ENCODE measurements at places on chromosomes 3 and 15.

- DNase-seq: no peak
Observed at GRCh38 chr3:88795503-88795902, 311.9 kb upstream of the EPHA3 start.

GRCh38 chr15:61828008-61828407 is 232.2 kb downstream of the VPS13C start:
- DNase-seq: no peak

DNA sequence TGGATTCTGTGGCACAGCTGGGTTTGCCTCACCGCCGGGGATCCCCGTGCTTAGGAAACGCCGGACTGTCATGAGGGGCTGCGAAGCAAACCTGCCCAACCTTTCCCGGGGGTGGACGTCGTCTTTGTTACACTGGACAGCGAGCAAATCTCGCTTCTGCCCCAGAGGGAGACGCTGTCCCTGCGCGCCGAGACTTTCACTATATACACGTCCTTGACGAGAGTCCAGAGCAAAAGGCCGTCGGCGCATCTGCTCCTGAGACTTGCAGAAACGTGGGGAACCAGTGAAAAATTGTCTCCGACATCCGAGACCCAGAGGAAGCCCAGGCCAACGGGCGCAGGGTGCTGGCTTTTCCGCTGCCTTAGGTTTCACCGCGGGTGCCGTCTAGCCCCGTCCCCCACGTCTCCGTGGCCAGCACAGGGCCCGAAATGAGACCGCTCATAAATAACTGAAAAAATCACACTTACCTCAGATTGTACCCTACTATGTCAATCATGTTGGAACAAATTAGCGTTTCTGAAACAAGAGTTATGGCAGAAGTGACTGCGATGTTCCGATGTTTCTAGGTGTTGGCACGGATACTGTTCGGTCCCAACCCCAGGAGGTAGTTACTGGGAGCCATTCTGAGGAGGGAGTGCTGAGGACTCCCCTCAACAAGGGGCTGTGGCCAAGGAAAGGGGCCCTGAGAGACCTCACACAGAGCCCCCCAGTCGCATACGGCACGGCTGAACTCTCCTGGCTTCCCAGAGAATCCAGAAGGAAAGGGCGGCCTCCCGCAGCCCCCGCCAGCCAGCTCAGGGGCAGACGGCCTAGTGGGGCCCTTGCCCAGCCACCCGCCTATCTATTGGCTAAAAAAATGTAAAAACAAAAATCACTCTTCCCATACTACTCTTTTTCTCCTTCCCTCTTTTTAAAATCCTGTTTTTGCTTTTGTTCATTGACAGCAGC is 14.4 kb upstream of the MUC4 start:
- no peak for DNase-seq

- peak; percentile 64 for DNase-seq
Observed at GRCh38 chr3:166013073-166013679, 176.0 kb upstream of the BCHE start.

DNA sequence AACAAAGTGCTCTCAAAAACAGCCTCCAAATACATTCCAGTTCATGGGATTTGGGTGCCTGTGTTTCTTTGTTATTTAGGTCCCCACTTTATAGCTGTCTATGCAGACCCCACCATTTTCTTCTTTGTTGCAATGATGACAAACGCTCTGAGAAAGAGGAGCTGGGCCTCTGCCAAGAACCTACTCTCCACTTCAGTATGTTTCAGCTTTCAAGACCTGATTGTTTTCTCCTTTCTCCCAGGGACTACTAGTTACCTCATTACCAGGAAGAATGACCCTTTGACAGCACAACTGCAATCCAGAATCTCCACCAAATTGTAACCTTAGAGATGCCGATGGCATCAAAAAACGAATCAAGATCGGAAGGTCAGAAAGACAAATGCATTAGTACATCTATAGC is 236.8 kb downstream of the MEIS2 start:
- DNase-seq: peak; percentile 26

GRCh38 chr3:8210882-8211341 is 290.7 kb upstream of the LMCD1 start:
- peak; percentile 64 for DNase-seq

- no peak for DNase-seq
Observed at GRCh38 chr3:66344391-66344811, 123.6 kb downstream of the SLC25A26 start.

All from astrocyte of the spinal cord (primary cell).